GF-D8 (cell line): ENCODE measurements at places on chromosomes 7 and 10.

DNA sequence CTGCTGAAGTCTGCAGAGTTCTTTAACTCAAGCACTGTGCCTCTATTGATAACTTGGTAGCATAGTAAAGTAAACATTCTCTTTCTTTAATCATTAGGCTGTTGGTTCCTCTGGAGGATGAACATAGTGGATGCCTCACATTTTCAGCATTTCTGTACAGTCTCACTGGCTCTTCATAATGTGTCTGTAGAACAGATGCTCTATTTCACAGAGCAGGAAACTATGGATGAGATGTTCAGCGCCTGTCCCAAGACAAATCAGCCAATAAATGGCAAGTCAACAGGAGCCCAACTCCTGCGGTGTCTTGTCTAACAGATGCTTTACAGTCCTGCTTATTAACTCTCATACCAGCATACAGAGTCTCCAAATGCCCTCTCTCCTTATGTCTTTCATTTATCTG lies 36.5 kb downstream of the NRBF2 start:
- no peak for DNase-seq

DNA sequence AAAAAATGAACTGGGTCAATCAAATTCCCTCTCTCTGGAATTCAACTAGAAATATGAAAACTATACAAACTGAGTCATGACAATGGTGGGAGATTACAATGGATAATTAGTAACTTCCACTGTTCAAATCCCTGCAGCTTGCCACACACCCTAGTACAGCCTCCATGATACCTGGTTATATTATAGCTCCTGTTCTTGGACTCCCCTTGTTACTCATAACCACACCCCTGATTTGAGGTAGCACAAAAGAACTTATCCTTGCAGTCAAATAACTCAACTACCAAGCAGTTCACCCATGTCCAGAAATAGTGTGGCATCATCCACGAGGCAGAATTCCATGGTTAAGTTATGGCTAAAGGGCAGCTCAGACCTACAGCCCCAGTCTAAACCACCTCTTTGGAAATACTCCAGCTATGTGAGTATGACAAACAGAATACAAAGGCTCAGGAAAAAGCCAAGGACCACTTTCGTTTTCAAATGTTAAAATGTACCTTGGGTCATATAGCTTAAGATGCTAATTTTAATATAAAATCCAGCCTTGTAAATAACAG lies 164.7 kb downstream of the CPEB3 start:
- no peak for DNase-seq

DNA sequence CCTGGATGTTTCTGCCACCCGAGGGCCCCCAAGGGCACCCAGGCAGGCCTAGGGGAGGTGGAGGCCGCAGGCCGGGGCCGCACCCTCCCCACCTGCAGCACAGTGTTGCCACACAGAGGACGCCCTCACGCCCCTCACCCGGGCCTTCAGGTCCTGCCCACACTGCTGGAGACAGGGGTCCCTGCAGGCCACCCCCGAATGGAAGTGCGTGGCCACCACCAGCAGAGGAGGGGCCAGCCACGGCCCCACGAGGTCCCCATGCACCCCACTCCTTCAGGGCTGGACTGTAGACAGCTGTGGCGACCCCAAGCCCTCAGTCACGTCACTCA lies 35.4 kb downstream of the ADAP1 start:
- no peak for DNase-seq

- no peak for DNase-seq
Observed at GRCh38 chr10:4767033-4767814, 58.8 kb upstream of the AKR1E2 start.

GRCh38 chr10:3961082-3961481 lies 176.1 kb upstream of the KLF6 start:
- no peak for DNase-seq

- DNase-seq: no peak
Observed at GRCh38 chr7:106848049-106848448, 17.0 kb upstream of the PIK3CG start.

- no peak for DNase-seq
Observed at GRCh38 chr10:106189292-106189691, 975.2 kb downstream of the SORCS1 start.

- no peak for DNase-seq
Observed at GRCh38 chr7:41425926-41426325, 277.0 kb downstream of the INHBA start.

DNA sequence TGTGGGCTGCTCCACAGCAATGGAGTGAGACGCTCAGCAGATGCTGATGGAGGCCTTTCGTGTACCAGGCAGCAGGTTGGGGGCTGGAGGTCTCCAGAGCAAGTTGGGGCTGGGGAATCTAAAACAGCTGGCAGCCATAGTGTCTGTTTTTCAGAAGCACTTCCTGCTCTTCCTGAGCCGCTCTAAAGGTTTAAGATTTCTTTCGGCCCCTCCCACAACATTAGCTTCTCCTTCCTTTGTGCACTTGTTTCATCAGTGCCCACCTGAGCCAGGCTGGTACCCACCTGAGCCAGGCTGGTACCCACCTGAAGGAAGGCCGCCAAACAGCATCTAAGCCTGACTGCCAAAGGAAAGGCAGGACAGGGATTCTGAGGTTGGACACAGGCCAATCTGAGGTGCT lies 18.4 kb upstream of the WAPL start:
- DNase-seq: no peak

DNA sequence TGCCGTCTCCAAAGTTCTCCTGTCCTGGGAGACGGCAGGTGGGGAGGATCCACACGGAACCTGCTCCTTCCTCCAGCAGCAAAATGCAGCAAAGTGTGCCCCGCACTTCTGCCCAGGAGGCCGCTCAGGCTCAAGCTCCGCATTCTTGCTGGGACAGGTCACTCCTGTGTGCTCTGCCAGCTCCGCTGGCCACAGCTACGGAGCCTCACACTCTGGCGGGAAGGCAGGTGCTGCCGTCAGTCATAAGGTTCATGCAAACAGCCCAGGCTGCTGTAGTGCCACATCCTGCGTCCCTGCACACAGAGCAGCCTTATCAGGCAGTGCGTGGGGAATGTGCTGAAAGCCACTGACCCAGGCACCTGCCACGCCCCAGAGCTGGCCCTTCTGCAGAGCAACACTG lies 22.4 kb downstream of the ADGRA1 start:
- DNase-seq: no peak

GRCh38 chr7:131233193-131233592 lies 94.5 kb upstream of the MKLN1 start:
- DNase-seq: no peak

- no peak for DNase-seq
Observed at GRCh38 chr7:107810626-107811025, 7.6 kb upstream of the SLC26A3 start.
